Fibroblast of skin of right quadriceps (primary cell): ENCODE measurements at places on chromosomes 1 and 21.

- no peak for DNase-seq
Measured at GRCh38 chr21:15077529-15078145, 12.8 kb upstream of the NRIP1 start.

GRCh38 chr1:192609110-192610079, 26.6 kb upstream of the RGS13 start:
- no peak for DNase-seq

DNA sequence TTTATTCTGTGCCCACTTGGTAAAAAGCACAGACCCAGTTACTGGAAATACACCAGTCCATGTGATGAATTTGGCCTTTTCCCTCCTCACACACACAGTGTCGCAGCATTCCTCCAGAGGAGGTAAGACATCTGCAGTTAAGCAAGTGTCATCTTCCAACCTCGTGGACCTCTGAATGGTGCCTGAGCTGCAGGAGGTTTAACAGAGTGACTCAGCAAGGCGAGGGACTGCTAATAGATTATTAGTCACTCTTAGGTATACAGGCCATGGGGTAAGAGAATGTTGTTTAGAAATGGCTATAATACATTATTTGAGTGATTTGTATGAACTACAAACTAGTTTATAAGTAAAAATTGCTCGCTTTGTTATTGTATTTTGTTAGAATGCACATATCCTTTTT, 8.6 kb upstream of the LRRC8B start:
- peak; percentile 78 for DNase-seq

- no peak for DNase-seq
Measured at GRCh38 chr1:117173691-117174090, 37.0 kb downstream of the VTCN1 start.

DNA sequence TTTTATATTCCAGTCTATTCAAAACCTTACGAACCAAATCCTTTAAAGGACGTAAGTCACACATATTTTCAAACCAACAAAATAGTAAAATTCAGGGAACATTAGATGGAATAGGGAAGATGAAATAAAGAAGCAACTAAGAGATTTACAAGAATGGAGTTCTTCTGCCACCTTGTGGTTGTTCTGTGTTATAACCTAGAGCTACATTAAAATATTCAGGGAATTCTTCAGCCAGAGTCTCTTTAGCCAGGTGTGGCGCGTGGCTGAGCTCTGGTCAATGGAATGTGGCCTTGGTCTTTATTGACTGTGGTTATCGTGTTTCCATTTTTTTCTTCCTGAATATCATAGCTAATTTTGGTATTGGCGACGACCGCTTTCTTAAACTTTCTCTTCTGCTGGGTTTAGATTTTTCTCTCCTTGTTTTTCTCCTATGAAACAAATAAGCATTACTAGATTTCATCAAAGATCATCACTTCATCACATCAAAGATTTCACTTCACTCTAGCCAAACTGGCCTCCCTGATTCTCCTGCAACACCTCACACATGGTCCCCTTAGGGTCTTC, 221.3 kb downstream of the MRPL39 start:
- peak; percentile 72 for DNase-seq

DNA sequence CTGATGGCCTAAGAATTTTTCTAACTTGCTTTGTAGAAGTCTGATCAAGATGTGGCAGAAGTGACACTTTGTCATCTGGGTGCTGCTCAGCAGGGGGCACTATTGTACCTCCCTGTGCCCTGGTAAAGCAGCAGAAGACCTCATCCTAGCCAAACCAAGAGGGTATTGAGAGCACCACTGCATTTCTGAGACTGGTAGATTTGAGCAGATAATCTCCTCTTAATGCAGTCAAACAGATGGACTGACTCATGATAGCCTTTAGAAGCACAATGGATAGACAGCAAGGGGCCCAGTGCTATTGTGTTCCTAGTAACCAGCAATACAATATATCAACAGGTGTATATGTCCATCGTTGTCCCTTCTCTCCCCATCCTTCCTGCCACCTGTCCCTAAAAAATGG, 5.7 kb downstream of the TPM3 start:
- no peak for DNase-seq
